ENCODE measurements at places on chromosomes 12 and 14.

DNA sequence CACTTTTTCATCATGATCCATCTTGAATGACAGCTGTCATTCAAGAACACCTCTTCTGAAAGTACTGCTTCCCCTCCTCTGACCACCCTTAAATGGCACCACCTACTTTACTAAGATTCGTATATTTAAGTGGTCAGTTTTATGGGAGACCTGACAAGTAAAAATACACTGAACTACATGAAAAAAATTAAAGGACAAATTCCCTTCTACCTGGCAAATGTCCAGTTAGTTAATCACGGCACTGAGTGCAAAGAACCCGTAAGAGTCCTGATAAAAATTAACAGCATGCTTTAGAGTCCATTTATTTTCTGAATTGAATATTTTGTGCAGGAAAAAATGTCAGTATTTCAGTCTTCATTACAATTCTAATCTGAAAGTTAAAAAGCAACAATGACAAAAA is 48.7 kb downstream of the SETD3 start:
- no peak for DNase-seq

DNA sequence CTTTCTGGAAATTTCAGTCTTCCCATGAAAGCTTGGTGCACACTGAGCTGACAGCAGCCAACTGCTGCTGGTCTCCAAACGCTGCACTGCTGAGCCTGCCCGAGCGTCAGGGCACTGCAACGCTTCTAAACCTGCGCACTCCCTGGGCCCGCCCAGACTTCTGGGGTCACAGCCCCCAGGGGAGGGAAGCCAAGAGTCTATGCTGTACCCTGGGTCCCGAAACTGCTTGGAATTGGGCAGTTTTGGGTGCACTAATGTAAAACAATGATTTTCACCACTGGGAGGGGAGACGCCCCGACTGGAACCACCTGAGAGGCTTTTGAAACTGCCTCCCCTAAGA is 32.0 kb downstream of the CCDC92 start:
- DNase-seq = no peak

DNA sequence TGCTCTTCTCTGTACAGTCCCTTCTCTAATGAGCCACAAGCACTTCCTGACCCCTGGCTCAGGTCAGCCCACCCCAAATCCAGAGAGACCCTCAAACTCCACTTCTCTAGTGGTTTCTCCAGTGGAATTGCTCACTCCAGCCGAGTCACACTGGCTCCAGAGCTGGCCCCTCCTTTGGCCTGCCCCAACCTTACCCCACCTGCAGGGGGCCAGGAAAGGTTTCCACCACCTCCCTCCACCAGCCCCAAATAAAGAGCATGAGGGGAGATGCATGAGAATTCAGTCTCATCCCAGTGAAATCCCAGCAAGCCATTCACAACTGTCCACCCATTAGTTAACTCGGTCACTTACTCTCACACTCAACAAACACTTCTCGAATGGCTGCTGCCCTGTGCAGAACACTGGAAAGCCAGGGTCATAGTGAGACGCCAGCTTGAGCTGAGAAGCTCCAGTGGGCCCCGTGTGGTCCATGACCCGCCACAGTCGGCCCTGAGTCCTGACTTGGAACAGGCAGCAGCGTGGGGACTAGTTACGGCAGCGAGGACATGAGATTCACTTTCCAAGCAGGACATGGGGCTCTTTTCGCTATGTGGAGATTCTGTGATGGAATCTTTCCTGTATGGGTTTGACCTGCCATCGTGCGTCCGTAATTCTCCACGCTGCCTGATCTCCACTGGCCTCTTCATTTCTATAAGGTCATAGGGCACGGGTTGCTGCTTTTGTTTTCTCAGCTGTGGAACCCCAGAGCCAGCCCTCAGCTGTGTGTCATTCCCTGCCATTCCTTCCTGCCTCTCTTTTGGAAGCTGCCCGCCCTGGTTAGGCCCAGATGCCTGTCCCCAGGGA is 44.2 kb downstream of the SLC6A12 start:
- DNase-seq = no peak

DNA sequence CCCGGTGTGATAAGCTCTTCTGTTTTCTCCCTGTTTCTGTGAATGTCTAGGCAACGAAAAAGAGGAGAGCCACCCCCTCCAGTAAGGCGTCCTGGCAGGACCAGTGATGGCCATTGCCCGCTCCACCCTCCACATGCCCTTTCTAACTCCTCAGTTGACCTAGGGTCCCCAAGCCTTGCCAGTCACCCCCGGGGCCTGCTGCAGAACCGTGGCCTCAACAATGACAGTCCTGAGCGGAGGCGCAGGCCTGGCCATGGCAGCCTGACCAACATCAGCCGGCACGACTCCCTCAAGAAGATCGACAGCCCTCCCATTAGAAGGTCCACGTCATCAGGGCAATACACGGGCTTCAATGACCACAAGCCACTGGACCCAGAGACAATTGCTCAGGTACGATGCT is 94.3 kb downstream of the KICS2 start:
- no peak for DNase-seq

GRCh38 chr12:62575036-62575435 is 108.4 kb downstream of the MON2 start:
- DNase-seq = no peak

- DNase-seq = no peak
These were observed 192.6 kb upstream of the HMGA2 start for GRCh38 chr12:65631621-65632111.

DNA sequence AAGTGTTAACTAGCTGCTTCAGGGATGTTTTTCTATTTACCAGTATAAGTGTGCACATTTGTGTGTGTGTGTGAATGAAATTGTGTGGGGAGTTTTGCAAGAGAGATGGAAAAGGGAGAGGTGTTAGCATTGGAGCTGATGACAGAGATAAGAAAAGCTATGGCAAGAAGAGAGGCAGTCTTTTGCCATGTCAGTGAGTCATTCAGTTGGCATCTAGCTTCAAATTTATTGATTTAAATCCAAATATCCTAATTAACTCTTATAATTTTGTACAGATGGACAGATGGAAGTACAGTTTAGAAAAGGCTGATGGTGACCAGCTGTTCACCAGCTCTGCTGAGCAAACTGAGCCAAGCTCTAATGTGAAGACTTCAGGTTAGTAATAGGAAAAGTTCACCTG is 3.3 kb upstream of the BHLHE41 start:
- no peak for DNase-seq

- DNase-seq = no peak
These were observed 48.7 kb upstream of the CDKN3 start for GRCh38 chr14:54348001-54348611.

- DNase-seq = no peak
These were observed 220.3 kb downstream of the KIF26A start for GRCh38 chr14:104358528-104359300.

DNA sequence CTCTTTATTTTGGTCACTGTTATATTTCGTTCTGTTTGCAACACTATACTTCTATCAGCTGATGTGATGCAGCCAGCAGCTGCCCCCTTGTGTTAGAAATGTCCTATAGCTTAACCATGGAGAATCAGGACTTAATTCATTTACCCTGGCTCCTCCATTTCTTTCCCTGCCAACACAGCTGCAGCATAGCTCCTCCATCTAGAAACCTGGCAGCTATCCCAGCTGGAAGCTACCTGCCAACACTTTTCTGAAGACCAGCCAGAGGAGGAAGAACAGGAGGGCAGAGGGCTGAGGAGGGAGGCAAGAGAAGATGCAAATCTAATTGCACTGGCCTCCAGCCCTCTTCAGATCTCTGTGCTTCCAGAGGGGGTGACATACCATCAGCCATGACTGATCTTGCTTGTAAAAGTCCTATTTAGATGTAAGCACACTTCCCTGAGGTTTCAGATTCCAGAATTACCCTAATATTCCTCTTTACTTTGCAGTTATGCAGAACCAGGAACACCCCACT is 156.8 kb upstream of the TMEM260 start:
- DNase-seq = no peak

DNA sequence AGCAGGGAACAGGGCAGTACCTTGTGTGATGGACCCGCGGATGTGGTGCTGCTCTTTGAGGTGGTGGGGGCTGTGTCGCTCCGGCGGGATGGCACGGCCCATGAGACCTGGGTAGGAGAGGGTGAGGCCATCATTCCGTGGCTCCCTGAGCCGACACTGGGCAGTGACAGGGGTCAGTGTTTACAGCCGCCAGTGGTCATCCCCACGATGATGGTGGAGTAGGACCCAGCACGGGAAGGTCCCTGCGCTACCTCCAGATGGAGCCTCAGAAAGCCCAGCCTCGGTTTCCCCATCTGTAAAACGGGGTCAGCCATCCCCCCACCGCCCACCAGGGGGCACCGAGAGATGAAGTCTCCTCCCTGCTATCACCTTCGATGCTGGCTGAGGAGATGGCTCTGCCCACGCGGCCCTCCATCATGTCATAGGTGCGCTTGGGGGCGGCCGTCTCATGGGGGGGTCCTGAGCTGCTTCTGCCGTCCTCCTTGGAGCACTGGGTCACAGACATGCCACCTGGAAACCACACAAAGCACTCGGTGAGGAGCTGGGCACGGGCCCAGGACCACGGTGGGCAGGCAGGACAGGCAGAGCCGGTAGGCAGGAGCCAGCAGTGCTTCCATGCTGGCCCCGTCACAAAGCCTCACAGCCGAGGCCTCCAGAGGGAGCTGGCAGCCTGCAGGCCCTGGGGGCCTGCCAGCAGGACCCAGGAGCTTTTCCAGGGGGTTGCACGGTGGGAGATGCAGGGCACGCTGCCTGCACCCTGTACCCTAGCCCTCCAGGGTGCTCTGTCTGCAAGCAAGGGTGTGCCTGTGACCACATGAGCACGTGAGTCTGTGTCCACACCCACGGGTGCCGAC is 53.1 kb downstream of the RFLNA start:
- DNase-seq = no peak

DNA sequence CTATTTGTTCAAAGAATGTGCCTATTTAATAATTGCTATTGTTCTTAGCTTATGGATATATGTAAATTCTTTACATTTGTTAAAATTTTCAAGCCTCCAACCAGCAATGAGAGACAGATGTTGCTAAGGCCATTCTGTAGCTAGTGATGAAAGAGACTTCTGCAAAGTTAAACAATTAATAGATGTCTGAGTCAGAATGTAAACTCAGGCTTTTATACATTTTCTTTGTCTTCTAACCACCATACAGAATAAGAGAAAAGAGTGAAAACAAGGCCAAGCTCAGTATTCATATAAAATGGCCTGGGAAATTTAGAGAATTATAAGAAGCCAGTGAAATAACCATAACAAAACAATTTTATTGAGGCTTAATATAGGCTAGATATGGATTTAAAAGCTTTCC is 1102.3 kb upstream of the SEL1L start:
- DNase-seq = no peak

DNA sequence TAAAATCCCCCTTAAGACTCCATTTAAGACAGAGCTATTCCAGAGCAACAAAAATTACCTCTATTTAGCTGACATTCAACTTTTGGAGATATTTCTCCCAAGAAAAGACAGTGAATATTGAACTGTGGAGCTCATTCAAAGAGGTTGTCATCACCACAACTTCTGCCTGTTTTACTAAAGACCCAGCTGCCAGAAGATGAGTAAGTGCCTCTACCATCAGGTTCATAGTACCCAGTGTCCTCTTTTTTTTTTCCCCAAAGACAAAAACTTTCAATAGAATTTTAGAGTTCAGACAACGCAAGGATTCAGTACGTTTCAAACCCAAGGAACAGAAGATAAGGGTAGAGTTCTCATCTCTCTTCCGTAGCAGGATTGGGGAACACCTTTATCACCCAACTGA is 461.3 kb downstream of the BCAT1 start:
- DNase-seq = no peak

DNA sequence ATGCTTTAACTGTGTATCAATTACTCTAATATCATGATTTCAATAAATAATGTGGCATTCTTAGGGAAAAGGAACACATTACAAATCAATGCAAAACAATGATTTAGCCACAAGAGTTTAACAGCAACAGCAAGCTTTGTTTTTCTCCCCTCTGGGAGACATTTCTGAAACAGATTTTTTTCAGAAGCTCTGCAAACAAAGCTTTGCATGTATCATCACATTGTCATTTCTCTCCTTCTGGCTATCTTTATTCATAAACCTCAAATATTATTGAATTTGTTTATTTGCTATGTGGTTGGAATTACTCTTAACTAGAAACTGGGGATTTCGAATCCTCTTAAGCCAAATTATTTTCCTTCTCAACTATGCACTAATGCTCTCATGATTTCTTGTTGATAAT is 278.4 kb upstream of the ATXN7L3B start:
- no peak for DNase-seq

DNA sequence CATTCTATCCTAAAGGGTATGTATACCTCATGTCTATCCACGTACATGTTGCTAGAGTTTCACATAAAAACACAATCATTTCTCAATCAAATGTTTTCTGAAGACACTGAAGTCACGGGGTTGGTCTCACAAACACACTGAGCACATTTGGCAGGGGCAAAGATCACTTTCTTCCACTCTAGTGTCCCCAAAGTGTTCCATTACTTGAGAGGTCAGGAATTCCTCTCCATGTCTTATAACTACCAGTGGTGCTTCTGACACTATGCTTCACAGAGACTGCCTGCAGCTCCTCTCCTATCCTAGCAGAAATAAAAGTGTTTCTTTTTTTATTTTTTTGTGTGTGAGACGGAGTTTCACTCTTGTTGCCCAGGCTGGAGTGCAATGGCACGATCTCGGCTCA is 19.1 kb downstream of the ZFYVE1 start:
- DNase-seq = no peak

- DNase-seq = no peak
These were observed 88.2 kb upstream of the FRMD6 start for GRCh38 chr14:51563560-51563959.

GRCh38 chr14:67018720-67019119 is 170.5 kb upstream of the GARIN2 start:
- no peak for DNase-seq

DNA sequence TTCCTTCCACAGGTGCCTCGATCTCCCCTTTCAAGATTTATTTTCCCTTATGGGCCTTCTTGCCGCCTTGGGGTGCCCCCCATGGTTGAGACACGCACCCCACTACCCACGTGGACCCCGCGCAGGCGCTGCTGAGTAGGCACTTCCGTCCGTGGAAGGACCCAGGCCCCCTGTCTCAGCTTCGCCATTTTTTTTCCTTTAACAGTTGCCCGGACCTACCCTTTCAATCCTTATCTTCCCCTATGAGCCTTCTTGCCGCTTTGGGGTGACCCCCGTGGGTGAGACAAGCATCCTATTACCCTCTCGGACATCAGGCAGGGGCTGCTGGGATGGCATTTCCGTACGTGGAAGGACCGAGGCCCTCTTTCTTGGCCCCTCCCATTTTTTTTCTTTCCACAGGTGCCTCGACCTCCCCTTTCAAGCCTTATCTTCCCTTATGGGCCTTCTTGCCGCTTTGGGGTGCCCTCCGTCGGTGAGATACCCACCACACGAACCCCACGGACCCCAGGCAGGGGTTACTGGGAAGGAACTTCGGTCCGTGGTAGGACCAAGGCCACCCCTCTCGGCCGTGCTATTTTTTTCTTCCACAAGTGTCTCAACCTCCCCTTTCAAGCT is 268.2 kb downstream of the ALG10 start:
- DNase-seq = no peak

- DNase-seq = peak; percentile 69
These were observed 114.8 kb downstream of the PLXNC1 start for GRCh38 chr12:94263011-94263811.

Measured in stimulated activated naive CD8-positive, alpha-beta T cell treated with anti-CD3 and anti-CD28 coated beads, Interleukin-15, amount 100 ng/mL, for 72 hours (primary cell).